Activated T-cell treated with anti-CD3 and anti-CD28 coated beads, Interleukin-2, amount 50 U/mL, for 1 hour (primary cell): ENCODE measurements at places on chromosomes 5 and 9.

DNA sequence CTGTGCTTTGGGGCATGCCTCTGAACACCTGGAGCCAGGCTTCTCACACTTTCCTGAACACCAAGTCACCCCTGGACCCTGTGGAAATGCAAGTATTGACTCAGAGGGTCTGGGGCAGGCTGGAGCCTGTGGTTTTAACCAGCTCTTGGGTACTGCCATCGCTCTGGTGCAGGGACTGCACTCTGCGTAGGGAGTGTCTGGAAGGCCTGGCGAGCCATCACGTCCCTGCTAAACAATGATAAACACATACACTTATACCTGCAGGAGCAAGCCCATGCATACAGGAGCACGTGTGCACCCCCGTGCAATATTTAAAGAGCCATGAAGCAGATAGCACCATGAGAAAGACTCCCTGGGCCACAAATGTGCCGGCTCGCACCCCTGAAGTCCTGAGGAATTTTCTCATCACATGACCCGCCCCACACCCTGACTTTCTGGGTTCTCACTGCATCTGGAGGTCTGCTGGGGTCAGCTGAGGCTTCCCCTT, 267.7 kb downstream of the GADD45G start:
- no peak for DNase-seq

DNA sequence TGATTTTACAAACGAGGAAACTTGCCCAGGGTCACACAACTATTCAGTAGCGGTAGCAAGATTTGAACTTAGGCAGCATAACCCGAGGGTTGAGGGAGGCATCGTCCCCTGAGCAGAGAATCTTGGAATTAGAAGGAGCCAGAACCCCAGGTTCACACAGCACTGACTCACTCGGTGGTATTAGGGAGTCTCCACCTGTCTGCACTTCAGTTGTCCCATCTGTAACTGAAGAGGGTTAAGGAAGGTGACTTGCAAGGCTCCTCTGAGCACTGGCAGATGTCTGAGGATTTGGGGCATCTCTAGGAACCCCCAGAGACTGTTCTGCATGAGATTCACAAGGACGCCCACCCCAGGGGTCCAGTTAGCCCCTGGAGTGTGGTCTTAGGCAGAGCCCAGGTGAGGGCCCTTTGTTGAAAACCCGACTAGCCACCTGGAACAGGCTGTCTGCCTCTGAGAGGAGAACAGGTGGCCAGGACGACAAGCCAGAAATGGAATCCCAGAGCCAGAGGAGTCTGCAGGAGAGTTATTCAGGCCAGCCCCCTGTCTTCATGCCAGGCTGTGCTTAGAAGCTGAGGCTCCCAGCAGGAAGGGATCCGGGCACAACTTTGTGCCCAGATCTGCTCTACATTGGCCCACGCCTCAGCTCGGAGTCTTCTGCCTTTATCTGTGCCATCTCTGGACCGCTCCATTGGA, 50.0 kb upstream of the ORM1 start:
- no peak for DNase-seq

DNA sequence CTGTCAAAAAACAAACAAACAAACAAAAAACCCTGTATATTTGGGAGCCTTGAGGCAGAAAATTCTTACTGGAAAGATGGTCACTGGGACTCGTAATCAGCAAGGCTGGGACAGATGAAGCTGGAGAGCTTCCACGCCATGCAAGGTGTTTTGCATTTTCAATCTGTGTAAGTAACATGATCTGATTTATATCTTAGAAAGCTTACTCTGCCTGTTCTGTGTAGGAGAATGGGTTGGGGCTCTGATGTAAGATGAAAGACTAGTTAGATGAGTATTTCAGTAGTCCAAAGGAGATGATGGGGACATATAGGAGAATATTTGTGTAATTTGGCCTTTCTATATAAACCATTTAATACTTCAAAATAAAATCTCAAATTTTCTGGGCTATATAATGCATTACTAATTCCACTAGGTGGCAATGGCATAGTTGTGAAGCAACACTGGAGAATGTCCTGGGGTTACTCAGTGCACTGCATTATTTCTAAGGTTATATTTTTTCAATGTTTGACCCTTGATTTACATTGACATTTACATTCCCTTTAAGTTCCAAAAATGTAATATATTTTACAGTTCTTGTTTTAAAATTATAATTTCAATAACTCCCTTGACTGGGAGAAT, 21.9 kb upstream of the FSD1L start:
- no peak for DNase-seq

DNA sequence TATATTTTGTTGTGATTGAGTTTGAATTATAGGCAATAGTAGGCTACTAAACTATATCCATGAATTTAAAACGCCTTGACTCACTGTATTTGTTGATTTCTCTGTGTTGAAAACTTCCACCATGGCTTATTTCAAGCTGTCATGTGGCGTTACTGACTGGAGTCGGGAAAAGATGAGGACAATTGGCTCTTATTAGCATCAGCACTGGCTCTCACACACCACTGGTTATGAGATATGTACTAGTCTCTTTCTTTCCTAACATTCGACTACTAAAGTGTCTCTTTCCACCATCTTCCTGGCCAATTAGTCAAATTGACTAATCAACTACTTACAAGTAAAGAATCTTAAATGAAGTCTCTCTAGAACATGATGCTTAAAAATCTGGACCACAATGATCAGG, 9.1 kb upstream of the DAB2 start:
- no peak for DNase-seq

GRCh38 chr5:67102708-67103107, 93.9 kb downstream of the CD180 start:
- no peak for DNase-seq

GRCh38 chr5:133565993-133566392, 46.3 kb downstream of the FSTL4 start:
- DNase-seq: no peak
